ENCODE measurements at places on chromosomes 6 and 20.

DNA sequence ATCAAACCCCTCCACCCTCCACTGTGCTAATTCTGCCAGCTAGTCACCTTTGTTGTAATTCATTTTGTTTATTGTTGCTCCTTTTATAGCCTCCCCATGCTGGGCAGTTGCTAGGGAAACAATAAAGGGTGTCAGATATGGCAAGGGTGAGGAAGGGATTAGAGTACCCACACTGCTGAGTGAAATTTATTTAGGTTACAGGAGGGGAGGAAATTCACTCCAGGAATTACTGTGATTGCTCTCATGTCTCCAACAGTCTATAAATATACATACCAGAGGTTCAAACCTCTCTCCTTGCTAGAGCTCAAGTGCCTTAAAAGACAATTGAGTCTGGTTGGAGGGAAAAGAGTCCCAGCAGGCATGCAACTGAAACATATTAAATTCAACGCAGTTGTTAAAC lies 90.6 kb upstream of the ADGRF1 start:
- no peak for DNase-seq

DNA sequence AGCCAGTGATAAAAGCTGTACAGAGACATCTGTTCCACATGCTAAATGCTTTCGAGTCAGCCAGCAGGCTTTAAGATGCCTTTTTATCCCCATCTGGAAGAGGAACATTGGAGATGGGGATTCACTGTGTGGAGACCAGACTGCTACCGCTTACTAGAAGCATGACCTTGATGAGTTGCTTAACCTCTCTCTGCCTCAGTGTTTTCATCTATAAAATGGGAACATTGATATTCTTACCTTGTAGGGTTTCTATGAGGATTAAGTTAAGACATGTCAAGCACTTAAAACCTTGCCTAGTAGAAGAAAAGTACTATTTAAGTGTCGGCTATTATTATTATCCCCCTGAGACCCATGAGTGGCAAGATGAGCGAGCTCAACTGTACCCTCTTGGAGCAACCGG lies 165.3 kb upstream of the SNX9 start:
- DNase-seq = no peak

DNA sequence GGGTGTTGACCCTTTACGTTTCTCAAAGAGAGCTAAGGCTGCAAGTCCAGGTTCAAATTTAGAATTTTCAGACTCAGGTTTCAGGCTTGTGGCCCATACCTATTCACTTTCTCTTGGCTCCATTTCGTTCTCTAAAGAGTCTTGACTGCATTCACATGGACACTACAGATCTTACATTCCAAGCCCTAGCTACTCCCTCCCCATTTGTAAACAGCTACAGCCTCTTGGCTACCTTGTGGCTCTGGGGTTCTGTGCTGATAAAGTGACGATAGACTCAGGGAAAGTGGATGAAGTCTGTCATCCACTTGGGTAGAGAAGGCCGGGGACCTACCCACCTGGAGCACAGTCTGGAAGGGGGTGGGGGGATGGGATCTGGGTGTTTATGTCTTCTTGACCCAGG lies 503.3 kb downstream of the LMBRD1 start:
- DNase-seq = no peak

DNA sequence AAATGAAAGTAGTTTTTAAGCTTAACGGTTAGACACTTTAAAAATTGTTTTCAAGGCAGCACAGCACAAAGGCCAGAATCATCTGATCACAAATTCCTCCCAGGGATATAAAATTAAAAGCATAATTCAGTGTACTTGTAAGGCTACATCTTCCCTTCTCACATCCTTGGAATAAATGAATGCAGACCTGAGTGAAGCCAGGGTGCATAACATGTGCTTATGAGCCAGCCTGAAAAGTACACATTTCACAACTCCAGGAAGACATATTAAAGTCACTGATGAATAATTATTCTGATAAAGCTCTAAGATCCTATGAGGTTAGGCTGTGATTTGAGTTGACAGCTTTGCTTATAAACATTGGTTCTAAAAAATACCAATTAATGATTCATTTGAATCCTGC lies 163.6 kb downstream of the BTBD9 start:
- DNase-seq = no peak

DNA sequence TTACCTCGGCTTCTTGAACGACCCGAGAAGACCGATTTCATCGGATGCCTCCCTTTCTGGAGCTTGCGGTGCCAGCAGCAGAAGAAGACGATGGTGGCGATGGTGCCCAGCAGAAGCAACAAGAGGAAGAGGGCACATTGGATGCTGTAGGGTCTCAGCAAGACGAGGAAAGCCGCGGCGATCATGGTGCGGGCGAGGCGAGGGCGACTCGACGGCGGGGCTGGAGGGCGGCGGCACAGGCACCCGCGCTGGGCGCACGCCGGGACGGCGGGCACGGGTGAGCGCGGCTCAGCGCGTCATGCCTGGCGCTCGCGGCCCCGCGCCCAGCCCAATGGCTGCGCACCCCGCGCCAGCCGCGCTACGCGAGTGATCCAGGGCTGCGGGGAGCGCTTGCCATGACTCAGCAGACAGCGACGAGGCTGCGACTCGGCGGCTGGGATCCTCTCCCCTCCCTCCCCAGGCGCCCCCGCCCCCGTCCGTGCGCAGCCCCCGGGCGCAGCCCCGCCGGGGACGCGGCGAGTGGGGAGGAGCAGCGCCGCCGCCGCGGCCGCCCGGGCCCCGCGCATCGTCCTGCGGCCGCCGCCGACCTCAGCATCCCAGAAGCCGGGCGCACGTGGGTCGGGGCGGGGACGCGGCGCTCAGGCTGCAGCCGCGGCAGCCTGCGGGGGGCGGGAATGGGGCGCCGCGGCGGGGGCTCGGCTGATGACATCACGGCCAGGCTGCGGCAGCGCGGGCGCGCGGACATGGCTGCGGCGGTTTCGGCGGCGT lies at the start of gene BEND6:
Gene BEND6 (plus strand): TSS at position 705 of the 768 bp plus-strand sequence. CDS start 26,704 bp downstream, outside the sequence.
- DNase-seq = no peak

- DNase-seq = no peak
Measured at GRCh38 chr20:37439223-37439933, 81.7 kb upstream of the NNAT start.

GRCh38 chr20:45523821-45524220 lies 8.4 kb upstream of the SPINT3 start:
- no peak for DNase-seq

DNA sequence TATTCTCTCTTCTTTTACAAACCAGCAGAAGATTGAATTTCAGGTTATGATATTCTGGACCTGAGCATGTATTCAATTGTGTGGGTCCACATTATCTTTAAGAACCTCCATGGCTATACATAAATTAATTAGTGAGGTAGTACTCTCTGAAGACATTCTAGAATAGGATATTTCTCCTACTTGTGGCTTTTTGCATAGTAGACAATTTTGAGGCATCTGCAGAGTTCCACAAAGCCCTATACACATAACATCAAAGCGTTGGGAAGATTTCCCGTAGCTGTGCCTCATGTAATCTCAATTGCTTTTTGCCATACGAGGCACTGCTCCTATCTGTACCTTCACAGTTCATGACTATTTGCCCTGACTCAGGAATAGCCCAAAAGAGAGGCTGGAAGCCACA lies 395.4 kb upstream of the RGS17 start:
- DNase-seq = no peak
